G401 (cell line): ENCODE measurements at places on chromosomes 7 and 10. TPM values are rescaled to one million over a fixed set of nuclear protein-coding genes. Genes with fewer than 3 reads are reported as not detected.

Gene GRID2IP
- total RNA-seq = 0.44 TPM in 1 of 2 replicates, not detected in the other

Gene AEBP1
- total RNA-seq = 0.27 and 0.43 TPM in 2 replicates

Gene MYL7
- 1.4 TPM in 1 of 2 replicates, not detected in the other for total RNA-seq

Gene VCL
- 310 and 384 TPM in 2 replicates for total RNA-seq

Gene ANKRD7
- total RNA-seq = 1.9 and 2.5 TPM in 2 replicates

Gene INA
- 26.6 and 41.8 TPM in 2 replicates for total RNA-seq

Gene METTL27
- not detected in 2 replicates for total RNA-seq

Gene ACHE
- 3.6 and 5.0 TPM in 2 replicates for total RNA-seq

Gene NME8
- not detected in 2 replicates for total RNA-seq

Gene FXYD4
- not detected in 2 replicates for total RNA-seq

Gene ZNF107
- 4.1 and 7.5 TPM in 2 replicates for total RNA-seq

Gene WDR86
- total RNA-seq = 10.2 and 13.7 TPM in 2 replicates

Gene SEMA3E
- total RNA-seq = 0.47 and 1.2 TPM in 2 replicates

Gene PHKG1
- not detected in 2 replicates for total RNA-seq

Gene OR13A1
- total RNA-seq = not detected in 2 replicates

Gene GRM3
- not detected in 2 replicates for total RNA-seq

Gene BLNK
- total RNA-seq = not detected in 2 replicates

Gene TCF7L2
- total RNA-seq = 0.06 and 0.88 TPM in 2 replicates

Gene NKX2-3
- total RNA-seq = not detected in 2 replicates

Gene RP9
- 16.6 and 27.3 TPM in 2 replicates for total RNA-seq

Gene ESYT2
- total RNA-seq = 26.6 and 34.8 TPM in 2 replicates

Gene ZCWPW1
- 0.54 and 0.62 TPM in 2 replicates for total RNA-seq

Gene EPHA1
- not detected in 2 replicates for total RNA-seq

Gene SLC39A12
- total RNA-seq = not detected in 2 replicates

Gene SMKR1
- total RNA-seq = 5.2 TPM in 1 of 2 replicates, not detected in the other

Gene NOD1
- total RNA-seq = 3.6 and 4.2 TPM in 2 replicates

Gene HOXA6
- total RNA-seq = 5.1 TPM in 1 of 2 replicates, not detected in the other

Gene CH25H
- total RNA-seq = not detected in 2 replicates
